Umbilical cord (tissue), 2 donors: ENCODE measurements at places on chromosomes 1 and 21. TPM values are rescaled to one million over a fixed set of nuclear protein-coding genes. Genes with fewer than 3 reads are reported as not detected.
A peak's percentile ranks its signal among the peaks of the same experiment; 100 is the strongest.

DNA sequence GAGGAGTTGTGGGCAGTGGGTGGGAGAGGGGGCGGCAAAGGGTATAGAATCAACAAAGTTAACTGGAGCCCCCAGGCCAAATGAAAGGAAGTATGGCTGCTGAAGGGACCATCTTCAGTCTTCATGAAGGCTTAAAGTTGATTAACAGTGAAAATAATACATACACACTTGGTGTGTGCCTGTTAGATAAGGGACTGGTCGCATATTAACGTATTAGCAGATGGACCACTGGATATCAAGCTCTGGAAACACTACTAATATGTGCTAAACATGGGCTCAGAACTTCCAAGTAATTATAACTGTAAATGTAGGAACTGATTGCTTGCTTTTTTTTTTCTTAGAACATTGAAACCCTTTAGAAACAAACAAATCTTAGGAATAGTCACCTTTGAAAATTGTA, 224.7 kb upstream of the KIAA0040 start:
- no peak for DNase-seq

The HTR6 gene
- total RNA-seq, result not detected

GRCh38 chr1:178094739-178095645, 1.1 kb downstream of the RASAL2 start:
- no peak for DNase-seq

- no peak for DNase-seq
These were observed 38.0 kb upstream of the FOXO6 start for GRCh38 chr1:41323243-41323642.

DNA sequence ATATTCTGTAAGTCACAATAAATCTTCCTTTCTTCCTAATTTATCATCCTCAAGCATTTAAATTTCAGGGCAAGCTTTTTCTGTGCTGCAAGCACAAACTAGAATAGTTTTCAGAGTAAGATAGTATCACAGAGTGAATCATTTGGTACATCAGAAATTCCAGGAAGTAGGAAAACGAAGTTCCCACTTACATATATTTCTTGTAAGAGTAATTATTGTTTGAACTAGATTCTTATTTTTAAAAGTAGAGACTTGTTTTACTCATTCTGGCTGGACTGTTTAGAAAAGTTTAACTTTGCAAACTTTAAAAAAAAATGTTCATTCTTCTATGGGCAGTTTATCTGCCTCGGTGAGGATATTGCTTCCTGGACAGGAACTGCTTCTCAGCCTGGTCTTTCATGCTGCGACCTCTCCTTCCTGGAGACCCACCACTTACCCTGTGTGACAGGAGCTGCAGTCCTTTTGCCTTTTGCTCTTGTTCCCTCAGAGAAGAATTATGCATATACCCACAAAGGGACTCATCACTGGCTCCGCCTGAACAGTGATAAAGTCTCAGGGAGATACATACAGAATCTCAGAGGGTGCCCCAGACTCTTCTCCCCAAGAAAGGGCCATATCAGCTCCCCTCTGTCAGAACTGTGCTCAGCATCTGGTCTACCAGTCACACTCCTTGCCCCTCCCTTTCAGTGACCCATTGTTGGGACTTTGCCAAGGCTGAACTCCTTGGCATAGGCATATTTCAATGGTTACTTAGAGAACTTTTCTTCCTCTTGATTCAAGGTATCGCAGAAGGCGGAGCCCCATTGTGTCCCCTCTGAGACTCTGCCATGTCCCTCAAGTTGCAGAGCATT, 102.7 kb upstream of the CD55 start:
- peak; percentile 37 for DNase-seq

The RGSL1 gene
- total RNA-seq, result 1.7 TPM

GRCh38 chr1:164086832-164087231, 472.2 kb upstream of the PBX1 start:
- no peak for DNase-seq

GRCh38 chr1:38006008-38006828, 904 bp upstream of the FHL3 start:
- no peak for DNase-seq

The C8B gene
- total RNA-seq, result not detected

The HSF2BP gene
- total RNA-seq, result 11.8 TPM

- DNase-seq, result peak; percentile 73
These were observed 41.0 kb upstream of the DR1 start for GRCh38 chr1:93304716-93305138.

The DONSON gene
- total RNA-seq, result 15.2 TPM

DNA sequence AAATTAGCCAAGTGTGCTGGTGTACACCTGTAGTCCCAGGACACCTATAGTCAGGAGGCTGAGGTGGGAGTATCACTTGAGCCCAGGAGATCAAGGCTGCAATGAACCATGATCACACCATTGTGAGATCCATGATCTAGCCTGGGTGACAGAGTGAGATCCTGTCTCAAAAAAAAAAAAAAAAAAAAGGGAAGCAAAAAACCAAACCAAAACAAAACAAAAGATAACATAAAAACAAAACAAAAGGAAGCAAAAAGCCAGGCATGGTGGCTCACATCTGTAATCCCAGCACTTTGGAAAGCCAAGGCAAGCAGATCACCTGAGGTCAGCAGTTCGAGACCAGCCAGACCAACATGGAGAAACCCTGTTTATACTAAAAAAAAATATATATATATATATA, 9.4 kb upstream of the AKR1A1 start:
- DNase-seq, result no peak

The SERINC2 gene
- 1.7 TPM for total RNA-seq

The AADACL3 gene
- total RNA-seq, result 5.8 TPM

DNA sequence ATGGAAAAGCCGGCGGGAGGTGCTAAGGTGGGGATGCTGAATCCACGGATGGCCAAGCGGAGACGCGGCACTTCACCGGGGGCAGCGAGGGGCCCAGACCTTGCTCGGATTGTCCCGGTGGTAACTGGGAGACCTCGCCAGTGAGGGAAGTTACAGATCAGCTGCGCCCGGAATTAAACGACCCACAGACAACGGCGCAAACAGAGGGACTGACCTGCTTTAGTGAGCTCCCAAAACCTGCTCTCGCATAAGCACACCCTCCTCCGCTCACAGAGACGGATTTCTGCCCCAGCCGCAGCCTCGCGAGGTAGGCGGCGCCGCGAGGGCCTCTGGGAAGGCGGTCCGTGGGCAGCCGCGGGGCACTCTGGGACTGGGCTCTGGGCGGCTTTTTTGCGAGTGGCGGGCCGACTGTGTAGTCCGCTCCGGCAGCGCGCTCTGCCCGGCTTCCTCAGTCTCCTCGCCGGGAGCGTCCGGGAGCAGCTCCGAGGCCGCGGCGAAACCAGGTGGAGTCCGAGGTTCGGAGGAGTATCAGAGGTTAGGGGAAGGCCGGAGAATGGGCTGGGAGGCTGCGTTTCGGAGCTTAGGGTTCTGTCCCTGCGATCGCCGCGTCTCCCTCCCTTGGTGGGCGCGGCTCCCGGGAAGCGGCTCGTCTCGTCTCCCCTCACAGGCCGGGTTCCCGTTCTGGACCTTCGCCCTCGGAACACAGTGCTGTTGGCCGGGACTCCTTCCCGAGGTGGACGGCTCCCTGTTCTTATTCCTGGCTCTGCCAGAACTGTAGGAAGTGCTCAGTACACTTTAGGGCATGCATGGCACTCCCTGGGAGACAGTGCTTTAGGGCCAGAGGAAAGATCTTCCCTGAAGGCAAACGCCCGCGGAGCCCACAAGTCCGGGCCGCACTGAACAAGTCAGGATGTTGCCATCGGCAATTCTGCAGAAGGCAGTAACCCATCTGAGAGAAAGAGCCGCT, at the start of gene EXO5:
Gene EXO5, plus strand, starts transcription at position 393 of the 967 bp plus-strand sequence. CDS start 5,778 bp downstream, outside the sequence.
- DNase-seq, result peak; percentile 88

DNA sequence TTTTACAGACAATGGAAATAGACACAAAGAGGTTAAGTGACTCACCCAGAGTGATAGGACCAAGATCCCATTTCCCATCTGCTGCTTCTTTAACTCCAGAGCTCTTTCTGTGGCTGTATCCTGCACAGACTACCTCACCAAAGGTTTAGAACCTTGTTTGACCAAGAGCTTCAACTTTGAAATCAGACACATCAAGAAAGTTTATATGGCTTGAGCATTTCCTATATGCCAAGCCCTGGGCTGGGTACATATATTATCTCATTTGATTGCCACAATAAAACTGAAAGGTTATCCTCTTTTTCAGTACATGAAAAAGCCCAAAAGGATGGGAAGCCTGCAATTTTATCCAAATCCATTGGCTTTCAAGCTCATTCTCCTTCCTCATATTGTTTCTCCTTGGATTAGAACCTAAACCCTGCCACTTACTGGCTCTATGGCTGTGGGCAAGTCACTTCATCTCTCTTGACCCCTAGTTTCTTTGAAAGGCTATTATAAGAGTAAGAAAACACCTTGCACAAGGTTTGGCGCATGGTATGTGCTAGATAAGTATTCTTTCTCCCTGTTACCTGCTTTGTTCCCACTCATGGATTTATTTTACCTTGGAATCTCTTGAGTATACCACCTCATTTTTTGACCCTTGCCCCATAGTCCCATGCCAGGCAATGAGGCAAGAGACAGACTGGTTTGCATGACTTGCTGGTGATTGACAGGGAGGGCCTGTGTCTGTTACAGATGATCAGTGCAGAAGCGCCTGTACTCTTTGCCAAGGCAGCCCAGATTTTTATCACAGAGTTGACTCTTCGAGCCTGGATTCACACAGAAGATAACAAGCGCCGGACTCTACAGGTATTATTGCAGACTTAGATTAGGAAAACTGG, 34.5 kb upstream of the KCNQ4 start:
- DNase-seq, result no peak

DNA sequence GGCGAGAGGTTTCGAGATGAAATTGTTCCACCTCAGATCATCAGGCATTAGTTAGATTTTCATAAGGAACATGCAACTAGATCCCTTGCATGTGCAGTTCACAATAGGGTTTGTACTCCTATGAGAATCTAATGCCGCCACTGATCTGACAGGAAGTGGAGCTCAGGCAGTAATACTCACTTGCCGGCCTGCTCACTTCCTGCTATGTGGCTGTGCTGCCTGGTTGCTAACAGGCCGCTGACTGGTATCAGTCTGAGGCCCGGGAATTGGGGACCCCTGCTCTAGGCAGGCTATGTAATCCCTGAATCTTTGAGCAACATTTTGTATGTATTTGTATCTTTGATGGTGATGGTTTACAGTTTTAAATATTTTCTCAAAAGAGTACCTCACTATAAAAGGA, 32.5 kb downstream of the XKR8 start:
- no peak for DNase-seq

The BSND gene
- total RNA-seq, result 0.24 TPM

DNA sequence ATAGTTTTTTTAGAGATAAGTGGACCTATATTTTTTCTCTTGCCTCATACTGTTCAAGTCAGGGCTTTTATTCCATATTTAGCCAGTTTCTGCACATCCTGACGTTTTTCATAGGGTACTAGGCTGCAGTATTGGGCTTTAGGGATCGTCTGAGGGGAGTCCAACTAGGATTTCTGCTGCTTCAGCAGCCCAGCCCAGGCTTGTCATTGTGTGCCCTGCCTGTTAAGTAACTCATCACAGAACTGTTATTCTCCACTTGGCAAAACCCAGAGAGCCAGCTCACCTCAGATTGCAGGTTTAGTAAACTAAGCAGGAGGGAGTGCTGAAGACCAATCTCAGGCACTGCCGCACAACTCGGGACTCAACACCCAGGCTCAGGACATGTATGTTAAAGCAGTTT, 2.8 kb downstream of the GALNT2 start:
- peak; percentile 76 for DNase-seq
